Right hindlimb (tissue), 1 donor: ENCODE measurements at places on chromosomes 3 and 15.

DNA sequence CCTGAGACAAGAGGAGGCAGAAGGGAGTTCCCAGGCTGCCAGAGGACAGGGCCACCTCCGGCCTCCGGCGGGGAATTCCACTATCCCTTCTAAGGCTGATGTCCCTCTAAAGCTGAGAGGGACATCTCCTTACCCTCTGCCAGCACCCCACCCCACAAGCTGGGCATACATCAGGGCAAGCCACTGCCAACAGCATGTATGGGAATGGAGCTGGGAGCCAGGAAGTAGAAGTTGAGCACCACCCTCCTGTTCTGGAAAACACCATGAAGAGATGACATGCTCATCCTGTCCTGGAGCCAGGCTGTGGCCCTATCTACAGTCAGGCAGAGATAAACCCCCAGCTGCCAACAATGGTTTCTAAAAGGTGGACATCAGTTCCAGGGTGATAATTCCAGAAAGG, 7.1 kb downstream of the PLCD1 start:
- DNase-seq = peak; percentile 17

GRCh38 chr3:111069974-111070771, 1.4 kb upstream of the NECTIN3 start:
- DNase-seq = peak; percentile 52

GRCh38 chr3:70981231-70981880, 602.2 kb downstream of the FOXP1 start:
- DNase-seq = no peak

DNA sequence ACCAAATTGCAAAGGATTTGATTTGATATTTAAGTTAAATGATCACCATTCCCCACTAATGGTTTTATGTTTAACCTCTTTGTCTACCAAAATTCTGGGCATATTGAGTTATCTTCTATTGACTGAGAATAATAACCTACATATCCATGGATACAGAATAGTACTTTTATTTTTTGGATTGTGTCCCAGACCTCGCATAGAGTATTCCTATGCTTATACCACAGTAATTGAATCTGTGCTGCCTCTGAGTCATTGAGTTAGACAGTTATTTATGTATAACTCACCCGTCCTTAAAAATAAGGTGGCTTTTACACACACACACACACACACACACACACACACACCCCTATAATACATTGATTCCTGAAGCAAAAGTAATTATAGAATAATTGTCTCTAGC, 690.1 kb upstream of the BCHE start:
- DNase-seq = no peak

DNA sequence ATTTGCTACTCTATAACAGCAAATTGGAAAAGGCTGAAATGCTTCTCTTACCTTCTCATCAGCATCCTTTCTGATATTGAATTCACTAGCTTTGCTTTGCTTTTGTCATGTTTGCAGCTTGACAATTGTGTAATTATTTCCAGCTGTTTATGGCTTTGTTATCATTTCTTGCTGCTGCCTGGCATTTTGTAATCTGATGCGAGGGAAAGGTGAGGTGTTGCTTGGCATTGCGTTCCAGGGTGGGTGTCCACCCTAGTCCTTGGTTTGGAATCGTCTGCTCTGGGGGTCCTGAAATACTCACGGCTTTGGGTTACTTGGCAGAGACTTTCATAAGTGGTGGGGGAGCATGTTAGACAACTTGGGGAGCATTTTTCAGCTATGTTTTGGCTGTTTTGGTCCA, 2.9 kb downstream of the CACNA2D3 start:
- no peak for DNase-seq

DNA sequence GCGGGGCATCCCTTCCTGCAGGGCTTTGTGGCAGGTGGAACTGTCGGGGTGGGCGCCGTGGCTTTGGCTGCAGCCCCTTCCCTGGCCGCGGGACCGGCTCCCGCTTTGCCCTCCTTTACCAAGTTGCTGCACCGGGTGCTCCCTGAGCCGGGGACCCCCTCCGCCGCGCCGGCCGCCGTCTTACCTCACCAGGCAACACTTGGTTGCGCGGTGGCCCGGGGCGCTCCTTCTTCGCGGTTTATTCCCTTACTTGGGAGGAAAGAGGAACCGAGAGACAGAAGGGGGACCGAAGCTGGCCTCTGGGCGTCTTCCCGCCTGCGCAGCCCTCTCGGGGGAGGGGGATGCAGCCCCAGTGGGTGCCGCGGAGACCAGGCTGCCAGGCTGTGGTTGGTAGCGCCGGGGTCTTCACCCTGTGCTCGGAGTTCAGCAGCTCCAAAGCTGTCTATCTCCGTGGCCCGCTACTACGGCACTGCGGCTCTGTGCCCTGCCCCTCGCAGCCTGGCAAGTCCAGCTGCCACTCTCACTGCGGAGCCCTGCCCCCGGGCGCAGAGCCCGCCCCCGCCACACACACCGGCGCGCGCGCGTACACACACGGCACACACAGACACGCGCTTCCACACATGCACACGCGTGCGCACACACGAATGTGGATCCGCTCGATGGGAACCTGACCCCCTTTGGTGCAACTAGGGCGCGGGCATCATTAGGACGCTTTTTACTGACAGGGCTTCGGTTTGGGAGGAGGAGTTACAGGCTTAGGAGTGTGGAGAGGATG, at the start of gene DGKG:
DGKG (minus strand) TSS at position 473 of the 775 bp plus-strand sequence. CDS start 41,775 bp downstream, outside the sequence.
- DNase-seq = peak; percentile 24

- DNase-seq = no peak
Observed at GRCh38 chr3:139319428-139320402, 24.1 kb upstream of the MRPS22 start.

GRCh38 chr3:170634663-170635384, 48.9 kb upstream of the SLC7A14 start:
- DNase-seq = no peak

DNA sequence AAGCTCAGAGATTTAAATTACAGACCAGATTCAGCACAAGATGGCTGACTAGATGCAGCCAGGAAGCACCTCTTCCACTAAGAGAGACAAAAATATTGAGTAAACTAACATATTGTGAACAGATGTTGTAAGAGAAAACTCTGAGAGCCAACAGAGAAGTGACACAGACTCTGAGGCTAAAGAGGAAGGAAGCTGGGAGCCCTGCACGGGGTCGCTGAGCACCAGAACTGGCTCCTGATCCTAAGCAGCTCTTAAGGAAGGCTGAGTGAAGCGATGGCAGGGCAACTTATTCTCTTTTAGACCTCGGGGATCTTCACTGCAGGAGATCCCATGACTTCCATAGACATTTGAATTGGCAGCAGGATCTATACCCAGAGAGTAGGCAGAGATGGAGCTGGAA, 578.0 kb upstream of the GRM7 start:
- no peak for DNase-seq

DNA sequence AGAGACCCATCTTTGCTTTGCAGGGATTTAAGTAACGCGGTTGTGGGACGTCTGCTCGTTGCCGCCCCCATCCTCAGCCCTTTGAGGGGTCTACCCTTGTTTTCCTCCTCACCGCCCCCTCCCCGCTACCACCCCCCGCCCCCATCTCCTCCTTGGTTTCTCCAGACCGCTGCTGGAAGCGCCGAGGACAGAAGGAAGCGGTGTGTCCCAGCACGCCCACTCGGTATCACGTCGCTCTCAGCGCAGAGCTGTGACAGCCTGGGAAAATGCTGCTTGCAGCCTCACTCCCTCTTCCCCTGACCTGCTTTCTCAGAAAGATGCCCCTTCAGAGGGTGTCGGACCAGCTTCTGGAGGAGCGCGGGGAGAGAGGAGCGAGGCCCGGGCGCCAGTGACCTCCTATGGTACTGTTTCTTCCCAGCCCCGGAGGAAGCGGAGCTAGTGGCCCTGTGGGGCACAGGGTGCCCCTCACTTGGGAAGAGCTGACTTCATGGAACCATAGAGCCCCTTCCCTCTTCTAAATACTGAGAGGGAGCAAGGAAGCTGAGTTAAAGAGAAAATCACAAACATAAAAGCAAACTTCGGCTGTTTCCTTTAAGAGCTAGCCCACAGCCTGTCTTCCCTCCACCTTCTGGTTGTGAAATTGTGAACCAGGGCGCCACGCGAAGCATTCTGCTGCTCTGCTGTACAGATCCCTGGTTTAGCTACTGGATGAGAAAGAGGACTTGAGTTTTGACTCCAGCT, 698 bp downstream of the IL1RAP start:
- DNase-seq = peak; percentile 63

- DNase-seq = no peak
Observed at GRCh38 chr3:9918261-9919038, 1.6 kb downstream of the IL17RC start.

GRCh38 chr15:57045741-57046382, 127.4 kb downstream of the TCF12 start:
- DNase-seq = no peak

GRCh38 chr3:89138048-89138447, 30.6 kb downstream of the EPHA3 start:
- no peak for DNase-seq

GRCh38 chr3:25120665-25121064, 307.4 kb upstream of the RARB start:
- DNase-seq = no peak

DNA sequence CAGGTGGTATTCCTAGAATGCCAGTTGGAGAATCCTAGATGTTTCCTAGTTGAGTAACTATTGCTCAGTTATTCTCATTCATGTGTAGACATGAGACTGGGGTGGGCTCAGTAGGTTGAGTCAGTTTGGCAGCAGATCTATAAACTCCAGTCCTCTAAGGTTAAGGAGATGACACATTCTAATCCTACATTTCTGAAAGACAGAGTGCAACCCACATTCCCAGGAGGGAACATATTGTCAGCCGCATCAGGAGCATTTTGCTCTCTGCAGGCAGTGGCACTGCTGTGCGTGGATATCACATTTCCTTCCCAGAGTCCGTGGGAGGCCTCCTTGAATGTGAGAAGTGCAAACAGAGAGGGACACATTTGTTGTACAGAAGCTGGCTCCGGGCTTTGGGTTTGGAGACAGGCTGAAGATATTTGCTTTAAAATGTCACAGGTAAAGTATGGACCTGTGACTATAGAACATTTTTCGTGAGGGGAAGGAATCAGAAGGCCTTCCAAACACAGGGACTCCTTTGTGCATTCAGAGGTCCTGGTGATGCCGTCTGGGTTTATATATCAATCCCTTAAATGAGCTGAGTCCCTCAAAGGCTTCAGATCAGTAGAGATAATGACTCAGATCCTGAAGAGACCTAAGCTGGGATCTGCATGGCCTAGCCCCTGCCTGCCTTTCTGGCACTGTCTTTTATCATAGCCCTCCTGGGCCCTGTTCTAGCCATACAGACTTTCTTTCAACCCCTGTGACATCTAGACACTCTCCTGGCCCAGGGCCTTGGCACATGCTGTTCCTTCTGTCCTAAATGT, 156.5 kb downstream of the CADPS start:
- no peak for DNase-seq

DNA sequence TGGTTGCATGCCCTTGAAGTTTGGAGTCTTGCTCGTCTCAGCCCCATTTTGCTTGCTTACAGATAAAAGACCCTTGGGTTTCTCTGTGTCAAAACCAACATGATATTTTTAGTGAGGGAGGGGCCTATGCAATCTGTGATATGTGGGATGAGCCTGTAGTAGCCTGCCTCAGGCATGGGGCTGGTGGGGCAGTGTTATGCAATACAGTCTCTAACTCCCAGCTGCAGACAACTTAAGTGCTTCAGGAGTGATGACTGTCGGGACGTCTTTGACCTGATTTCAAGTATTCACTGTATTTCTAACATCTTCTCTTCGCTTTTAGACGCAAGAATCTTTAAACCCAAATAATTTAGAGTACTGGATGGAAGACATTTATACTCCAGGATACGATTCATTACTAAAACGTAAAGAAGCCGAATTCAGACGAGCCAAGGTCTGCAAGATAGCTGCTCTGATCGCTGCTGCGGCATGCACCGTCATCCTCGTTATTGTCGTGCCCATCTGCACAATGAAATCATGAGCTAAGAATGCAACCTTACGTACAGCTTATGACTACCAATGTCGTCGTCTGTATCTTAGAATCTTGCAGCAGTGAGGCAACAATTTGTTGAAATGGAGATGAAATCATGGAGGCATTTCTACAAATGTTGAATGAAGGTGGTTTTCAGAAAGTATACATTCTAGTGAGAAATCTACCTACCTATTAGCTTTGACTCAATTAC, 35.9 kb downstream of the MINAR1 start:
- no peak for DNase-seq
